Naive thymus-derived CD8-positive, alpha-beta T cell (primary cell): ENCODE measurements at places on chromosomes 6 and 20.

DNA sequence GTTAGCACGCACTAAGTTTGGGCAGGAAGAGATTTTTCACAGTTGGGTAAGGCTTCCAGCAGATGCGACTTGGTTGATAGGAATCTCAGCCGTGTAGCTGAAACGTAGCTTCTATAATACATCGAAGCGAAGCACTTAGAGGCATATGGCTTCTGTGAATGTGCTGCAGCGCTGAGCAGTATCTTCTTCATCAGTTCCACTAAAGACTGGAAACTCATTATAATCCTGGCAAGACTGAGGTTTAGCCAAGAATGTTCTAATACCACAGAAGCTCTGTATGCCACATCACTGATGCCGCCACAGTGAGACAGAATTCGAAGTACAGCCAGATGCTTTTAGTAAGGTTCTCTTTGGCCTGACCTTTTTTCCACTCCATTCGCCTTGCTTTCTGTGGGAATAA is 680.2 kb upstream of the AGPAT4 start:
- DNase-seq, result no peak

- DNase-seq, result no peak
These were observed 9.7 kb downstream of the RNF114 start for GRCh38 chr20:49945701-49946477.

GRCh38 chr6:111920578-111920977 is 47.3 kb upstream of the FYN start:
- DNase-seq, result no peak

GRCh38 chr6:48135323-48136084 is 24.5 kb upstream of the PTCHD4 start:
- no peak for DNase-seq

DNA sequence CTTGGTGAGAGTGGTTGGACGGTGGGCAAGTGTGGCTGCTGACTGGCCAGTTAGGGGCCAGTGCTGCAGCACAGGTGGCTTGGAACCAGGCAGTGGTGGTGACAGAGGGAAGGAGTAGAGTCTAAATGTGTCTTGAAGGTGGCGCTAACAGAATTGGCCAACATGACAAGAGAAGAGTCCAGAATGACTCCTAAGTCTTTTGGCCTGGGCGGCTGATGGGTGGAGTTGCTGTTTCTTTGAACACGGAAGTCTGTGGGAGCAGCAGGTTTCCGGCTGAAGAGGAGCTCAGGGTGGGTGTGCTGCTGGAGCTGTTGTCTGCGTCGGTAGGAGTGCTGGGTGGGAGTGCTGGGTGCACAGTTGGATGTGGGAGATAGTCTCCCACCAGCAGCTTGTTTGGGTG is 10.1 kb downstream of the LSM14B start:
- DNase-seq, result no peak

- no peak for DNase-seq
These were observed 85.9 kb downstream of the PXDC1 start for GRCh38 chr6:3665608-3666007.

- DNase-seq, result no peak
These were observed 449.5 kb downstream of the PLCB1 start for GRCh38 chr20:8581446-8582183.

DNA sequence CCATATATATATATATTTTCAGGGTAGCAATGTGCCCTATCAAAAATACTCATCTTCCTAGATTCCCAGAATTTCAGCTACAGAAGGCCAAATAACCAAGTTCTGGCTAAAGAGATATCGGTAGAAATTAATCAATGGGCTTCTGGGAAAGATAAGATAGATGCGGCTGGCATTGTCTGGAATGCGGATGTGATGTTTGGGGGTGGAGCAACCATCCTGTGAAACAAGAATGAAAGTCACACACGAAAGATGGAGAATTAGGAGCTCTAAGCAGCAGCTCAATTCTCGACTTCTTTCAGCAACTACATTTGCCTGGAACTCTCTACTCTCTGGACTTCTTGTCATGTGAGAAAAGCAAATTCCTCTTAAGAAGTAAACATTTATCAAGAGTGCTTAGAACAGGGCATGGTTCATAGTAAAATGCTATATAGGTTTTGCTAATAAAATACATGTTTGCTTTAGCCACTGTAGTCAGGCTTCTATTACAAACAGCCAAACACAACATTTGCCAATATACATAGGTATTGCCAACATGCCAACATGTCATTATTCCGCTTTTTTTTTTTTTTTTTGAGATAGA is 90.8 kb downstream of the CLIC5 start:
- no peak for DNase-seq

DNA sequence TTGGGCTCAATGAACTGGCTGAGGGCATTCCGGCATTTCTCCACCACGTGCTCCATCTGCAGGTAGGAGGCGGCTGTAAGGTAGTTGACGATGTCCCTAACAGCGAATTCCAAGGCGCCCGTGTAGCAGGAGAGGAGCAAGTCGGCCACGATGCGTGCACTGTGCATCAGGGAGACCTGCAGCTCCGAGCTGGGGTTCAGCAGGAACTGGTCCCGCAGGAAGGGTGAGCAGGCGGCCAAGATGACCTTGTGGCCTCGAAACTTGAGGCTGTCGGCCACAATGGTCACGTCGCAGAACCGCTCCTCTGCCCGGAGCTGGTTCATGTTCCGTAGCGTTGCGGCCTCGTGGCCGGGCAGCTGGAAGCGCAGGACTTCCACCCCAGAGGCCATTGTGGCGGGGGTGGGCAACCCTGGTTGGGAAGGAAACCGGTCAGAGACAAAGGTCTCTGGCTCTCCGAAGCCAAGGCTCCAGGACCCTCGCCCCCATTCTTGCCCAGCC is 920 bp downstream of the ZBTB12 start:
- DNase-seq, result no peak

DNA sequence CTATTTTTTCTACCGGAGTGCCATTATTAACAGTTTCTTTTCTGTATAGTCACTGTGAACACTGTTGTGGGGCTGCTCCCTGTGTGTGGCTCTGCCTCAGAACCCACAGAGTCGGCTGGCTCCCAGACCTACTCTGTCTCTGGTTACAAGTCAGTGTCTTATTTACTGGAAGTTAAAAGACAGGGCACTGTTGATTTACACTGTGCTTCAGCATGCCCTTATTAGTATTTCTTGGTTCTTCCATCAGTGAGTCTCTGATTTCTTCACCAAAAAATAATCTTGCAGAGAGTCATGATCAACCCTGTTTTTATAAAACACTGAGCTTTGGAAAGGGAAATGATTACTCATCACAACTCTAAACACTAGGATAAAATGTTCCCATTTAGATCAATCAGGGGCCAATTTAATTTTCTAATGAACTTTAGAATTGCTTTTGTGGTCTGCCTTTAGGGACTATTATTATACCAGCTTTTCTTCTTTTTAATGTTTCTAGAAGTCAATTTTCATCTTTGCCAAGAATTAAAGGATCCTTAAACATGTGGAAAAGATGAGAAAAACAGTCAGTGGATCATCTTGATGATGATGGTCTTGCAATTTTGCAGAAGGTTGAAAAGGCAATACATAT is 92.6 kb downstream of the UTRN start:
- DNase-seq, result no peak

DNA sequence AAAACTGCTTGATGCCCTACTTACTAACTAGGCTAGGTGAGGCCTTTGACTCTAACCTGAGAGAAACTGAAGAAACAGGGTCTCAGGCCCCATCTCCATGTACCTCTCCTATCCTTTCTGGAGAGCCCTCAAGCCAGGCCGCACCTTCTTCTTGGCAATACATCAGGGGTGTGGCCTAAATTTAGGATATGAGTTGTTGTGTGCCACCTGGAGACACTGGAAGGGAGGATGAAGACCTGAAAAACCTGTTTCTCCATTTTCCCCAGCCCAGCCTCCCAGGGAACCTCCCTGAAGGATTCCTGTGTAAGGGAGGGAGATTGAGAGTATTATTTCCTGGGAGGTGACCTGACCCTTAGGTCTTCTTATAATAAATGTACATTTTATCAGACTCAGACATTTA is 3.1 kb downstream of the LY6G6D start:
- no peak for DNase-seq

DNA sequence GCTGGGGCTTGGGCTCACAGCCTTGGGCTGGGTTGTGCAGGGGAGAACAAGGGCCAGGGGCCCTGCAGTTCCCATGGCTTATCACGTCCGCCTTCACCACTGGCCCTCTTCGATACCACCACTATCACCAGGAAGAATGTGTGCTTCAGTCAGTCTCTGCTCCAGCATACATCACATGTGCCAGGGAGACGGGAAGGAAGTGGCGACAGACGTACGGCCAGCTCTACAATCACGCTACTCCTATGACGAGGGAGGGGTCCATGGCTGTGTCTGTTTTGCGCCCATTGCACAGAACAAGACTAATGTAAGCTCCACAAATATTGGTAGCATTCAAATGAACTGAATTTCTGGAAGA is 72.1 kb downstream of the TRAM2 start:
- no peak for DNase-seq

DNA sequence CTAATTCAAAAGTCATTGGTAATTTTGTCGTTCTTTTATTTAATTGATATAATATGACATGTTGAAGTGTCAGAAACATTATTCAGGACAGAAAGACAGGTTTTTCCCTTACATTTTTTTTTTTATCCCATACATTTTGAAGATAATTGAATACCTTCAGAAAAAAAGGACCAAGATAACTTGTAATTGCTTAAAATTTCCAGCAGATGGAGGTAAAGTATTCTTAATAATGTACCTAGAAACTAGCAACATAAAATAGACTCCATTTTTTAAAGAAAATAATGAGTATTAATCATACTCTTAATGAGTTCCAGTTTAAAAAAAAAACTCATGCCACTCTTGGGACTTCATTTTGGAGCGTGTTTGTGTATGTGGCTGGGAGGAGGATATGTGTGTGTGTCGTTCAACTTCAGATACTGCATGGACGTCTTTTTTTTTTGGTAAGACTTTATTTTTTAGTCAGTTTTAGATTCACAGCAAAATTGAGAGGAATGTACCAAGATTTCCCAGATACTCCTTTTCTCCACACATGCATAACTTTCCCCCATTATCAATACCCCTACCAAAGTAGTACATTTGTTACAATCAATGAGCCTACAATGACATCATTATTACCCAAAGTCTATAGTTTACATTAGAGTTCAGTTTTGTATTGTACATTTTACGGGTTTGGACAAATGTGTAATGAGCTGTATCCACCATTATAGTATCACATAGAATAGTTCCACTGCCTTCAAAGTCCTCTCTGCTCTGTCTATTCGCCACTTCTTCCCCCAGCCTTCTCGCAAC is 79.4 kb downstream of the ROS1 start:
- DNase-seq, result no peak

- DNase-seq, result no peak
These were observed 2.9 kb downstream of the EGFL8 start for GRCh38 chr6:32167154-32167760.

- DNase-seq, result no peak
These were observed 9.9 kb downstream of the SYCP2 start for GRCh38 chr20:59923514-59923913.

DNA sequence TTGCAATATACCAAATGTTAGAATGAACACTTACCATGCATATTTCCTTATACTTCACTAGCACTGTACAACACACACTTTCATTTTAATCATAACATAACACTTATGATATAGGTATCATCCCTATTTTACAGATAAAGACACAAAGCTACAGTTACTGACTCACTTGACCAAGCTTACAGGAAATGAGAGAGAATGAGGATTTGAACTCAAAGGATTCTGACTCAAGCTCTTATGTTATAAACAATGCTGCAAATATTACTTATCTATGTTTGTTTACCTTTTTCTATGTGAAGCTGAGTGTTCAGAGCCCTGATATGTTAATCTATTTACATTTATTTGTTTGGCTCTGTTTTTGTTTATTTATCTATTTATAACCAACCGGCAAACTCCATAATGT is 245.4 kb downstream of the PTPRK start:
- no peak for DNase-seq

GRCh38 chr20:4869290-4870193 is 131.8 kb downstream of the SLC23A2 start:
- DNase-seq, result no peak

DNA sequence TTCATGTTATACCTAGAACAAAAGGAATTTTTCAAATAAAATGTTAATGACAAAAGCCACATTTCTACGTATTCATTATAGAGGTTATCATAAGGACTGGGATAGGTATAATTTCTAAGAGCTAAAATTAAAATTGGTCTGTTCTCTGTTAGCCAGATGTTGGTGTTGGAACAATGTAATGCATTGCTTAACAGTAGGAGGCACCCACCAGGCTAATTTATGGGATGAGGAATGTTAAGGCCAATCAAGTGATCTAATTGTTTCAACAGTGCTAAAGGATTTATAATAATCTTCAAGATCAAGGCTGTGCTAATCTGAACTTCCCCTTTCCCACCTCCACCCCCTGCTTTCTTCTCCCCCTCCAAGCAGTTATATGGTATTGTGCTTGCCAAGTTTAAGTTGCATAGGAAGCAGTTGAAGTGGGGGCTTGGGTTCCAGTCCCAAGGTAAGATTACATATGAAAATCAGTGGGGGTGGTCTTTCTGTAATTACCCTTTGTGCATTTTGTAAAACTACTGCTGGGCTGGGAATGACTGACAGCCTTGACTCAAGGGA is 89.2 kb upstream of the BACH2 start:
- no peak for DNase-seq

DNA sequence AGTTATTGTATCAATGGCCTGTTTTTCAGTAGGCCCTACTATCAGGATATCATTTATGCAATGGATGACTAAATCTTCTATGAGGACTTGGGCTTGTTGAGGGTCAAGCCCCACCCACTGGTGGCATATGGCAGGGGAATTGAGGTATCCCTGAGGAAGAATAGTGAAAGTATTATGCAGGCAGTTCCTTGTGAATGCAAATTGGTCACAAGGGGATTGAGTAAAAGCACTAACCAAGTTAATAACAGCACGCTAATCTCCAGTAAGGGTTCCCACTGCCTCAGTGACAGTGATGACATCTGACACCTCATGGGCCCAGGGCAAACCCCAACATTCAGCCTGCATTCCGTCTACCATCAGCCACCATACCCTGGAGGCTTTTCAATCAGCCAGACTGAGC is 14.9 kb downstream of the BPIFA1 start:
- no peak for DNase-seq

DNA sequence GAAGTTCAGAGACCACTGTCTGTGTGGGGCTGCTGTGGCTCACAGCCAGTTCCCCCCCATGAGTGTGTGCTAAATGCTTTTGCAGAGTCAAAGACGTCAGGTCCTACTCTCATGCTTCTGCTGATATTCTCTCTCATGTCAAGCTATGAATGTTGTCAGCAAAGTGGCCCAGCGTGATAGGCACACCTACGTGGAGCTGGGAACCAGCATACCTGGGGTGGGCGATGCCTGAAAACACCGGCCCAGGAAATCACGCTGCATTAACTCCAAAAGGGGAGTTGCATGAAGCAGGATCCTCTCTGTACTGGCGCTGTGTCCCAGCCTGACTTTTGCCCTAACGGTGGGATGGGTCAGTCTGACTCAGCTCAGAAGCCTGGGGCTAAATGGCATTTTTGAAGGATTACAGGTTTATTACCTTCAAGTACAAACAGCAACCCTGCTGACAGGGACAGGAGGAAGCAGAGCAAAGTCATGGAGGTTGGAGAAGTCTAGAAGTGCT is 9.0 kb upstream of the MRPS10 start:
- DNase-seq, result no peak
